Kidney capillary endothelial cell (primary cell): ENCODE measurements at places on chromosomes 16 and 17.

DNA sequence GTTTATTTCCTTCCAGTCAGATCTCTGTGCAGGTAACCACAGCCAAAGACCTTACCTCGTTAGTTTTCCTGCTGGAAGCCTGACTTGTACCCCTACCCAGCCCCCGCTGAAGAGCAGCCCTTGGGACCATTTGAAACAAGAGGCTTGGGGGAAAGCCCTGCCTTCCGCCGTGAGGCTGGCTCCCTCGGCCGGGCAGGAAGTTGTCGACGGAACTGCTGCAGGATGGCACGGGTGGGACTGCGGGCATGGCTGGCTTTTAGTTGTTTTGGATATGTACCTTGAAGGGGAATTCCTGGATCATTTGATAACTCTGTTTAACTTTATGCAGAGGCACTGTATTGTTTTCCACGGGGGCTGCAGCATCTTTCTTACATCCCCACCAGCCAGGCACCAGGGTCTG lies 49.0 kb upstream of the ENDOV start:
- no peak for DNase-seq

DNA sequence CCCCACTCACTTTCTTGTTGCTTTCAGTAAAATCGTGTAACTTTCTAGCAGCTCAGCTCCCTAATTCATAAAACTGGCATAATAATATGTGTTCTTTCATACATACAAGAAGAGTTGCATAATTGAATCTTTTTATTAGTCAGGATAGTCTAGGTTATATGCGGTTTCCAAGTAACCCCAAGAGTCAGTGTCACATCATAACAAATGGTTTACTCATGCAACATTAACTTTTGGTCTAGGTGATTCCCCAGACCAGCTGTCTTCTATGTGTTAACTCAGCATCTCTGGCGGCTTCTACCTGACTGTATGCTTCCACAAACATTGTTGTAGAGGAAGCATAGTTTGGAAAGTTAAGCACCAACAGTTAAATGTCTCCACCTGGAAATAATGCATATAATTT lies 1000.4 kb downstream of the CDH11 start:
- DNase-seq: no peak

GRCh38 chr16:19963301-19963700 lies 78.7 kb upstream of the GPRC5B start:
- no peak for DNase-seq

DNA sequence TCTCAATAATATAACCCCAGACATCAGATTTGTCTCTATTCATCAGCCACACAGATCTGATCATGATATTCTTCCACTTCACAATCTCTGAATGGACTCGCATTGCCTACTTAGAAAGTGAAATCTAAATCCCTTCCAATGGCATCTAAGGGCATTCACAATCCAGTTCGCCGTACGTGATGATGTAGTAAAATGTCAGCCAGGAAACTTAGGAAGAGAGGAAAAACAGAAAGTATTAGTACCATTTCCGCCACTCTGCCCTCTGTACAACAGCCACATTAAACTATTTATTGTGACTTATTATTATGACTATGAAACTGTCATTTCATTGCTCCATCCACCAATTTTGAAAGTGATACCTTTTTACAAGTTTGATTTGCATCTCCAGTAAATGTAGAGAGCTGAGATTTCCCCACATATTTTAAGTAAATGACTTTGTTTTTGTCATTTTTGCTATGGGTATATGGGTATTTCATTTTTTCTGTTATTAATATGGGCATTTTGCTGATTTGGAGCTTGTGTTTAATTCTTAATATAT lies 69.4 kb upstream of the SMIM36 start:
- no peak for DNase-seq

DNA sequence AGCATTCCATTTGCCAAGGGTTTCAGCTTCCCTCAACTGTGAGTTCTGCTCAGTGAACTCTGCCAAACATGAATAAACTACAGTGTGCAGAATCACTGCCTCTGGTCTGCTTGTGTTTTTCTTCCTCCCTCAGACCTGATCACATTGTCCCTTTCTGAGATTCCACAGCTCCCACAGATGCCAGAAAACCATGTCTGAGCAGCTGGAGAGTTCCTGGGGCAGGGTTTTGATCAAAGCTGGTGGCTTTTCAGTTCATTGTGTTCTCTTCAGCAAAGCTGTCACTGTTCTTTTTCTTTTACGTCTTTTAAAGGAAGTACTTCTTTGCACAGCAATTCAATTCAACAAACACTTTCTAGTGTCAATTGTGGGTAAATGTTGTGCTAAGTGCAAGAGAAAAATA lies 555.8 kb downstream of the RBFOX1 start:
- DNase-seq: no peak

DNA sequence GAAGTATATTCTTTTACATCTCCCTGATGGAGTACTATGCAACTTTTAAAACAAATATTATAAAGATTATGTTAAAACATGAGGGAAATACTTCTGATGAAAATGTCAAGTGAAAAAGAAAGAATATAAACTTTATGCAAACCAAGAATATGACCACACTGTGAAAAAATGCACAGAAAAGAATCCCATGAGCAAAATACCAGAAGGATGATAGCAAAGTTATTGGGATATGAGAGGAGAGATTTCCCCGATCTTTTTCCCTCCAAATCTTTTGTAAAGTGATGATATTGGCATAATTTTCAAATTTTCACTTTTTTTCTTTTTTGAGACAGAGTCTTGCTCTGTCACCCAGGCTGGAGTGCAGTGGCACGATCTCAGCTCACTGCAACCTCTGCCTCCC lies 36.6 kb upstream of the SMURF2 start:
- no peak for DNase-seq

DNA sequence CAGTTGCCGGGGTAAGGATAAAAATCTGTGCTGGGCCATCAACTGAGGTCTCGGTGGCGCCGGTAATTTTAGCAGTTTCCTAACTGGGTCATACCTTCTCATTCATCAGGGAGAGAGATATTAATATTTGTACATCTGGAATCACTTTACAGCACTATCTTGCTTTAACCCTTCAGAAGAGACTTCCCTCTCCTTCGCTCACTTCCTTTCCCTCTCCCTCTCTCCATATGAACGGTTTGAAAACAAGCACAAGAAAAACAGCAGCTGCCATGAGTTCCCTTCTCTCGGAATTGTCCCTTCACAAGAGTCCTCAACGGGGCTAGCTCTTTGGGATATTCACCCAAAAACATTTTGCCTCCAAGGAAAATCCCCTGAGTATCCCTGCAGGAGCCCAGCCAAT lies 144.3 kb upstream of the NOG start:
- no peak for DNase-seq
